8988T (cell line): ENCODE measurements at places on chromosomes 7 and 10.

GRCh38 chr7:42106562-42106961, 130.4 kb downstream of the GLI3 start:
- no peak for DNase-seq

DNA sequence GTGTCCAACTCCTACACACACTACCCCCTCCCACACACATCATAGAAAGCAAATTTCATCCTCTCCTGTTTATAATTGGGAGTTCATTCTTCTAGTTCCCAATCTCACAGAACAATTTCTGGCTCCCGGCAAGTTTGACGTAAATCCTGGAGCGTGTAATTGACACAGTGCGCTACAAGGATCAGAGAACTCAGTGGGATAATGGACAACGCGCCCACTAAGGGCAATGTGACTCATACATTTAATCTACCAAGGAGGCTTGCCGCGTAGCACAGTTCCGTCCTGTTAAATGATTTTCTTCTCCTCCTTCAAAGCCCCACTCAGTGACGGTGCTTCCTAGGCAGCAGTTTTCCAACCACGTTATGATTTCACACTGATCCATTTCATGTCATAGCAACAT, 277.6 kb downstream of the SFMBT2 start:
- DNase-seq: no peak

- DNase-seq: no peak
These were observed 5.0 kb upstream of the AQP1 start for GRCh38 chr7:30906515-30907240.

- DNase-seq: no peak
These were observed 905.2 kb upstream of the ZNF722 start for GRCh38 chr7:63093481-63093880.

DNA sequence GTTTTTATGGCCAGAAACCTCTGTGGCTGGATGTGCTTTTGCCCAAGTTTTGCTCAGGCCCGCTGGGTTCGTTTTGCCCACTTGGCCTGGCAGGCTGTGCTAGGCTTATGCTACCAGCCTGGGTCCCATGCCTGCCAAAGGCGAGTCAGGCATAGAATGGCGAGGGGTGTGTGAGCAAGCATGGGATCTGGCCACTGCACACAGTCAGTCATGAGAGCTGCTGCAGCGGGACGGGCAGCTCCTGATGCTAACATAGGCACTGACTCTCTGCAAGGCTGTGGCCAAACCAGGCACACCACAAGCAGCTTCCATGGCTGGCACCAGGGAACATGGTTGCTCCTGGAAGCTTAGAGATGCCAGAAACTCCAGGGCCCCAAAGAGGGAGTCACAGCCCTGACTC, 52.9 kb upstream of the PCDH15 start:
- no peak for DNase-seq

GRCh38 chr7:155681663-155682062, 37.2 kb downstream of the RBM33 start:
- DNase-seq: no peak

DNA sequence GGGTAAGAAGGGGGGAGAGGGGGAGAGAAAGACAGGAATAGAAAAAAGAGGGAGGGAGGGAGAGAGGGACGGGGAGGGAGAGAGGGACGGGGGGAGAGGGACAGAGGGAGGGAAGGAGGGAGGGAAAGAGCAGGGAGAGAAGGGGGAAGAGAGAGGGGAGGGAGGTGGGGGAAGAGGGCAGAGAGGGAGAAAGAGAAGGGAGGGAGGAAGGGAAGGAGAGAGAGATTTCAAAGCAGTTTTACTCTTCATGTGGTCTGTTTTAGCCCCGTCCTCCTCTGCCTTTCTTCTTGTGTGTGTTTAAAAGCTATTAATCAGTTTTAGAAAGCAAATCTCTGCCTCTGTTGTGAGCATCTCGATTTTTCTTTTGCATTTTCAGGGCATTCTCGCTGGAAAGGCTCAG, 237.0 kb downstream of the WDR37 start:
- no peak for DNase-seq
